ENCODE measurements at places on chromosomes 13 and 19.

GRCh38 chr19:17026706-17027534 is at the start of gene CPAMD8:
TSS of gene CPAMD8 (minus strand) at chr19:17026810. CDS start at chr19:17026642, 168 bp downstream.
- no peak for DNase-seq

GRCh38 chr19:17394891-17395415 is 957 bp upstream of the CCDC194 start:
- peak; percentile 58 for DNase-seq

GRCh38 chr19:44943801-44944249 is 1.8 kb downstream of the APOC4 start:
- DNase-seq, result no peak

- peak; percentile 39 for DNase-seq
Measured at GRCh38 chr19:47447470-47448359, 24.0 kb downstream of the SLC8A2 start.

GRCh38 chr13:45788011-45788410 is 63.5 kb downstream of the SIAH3 start:
- DNase-seq, result no peak

- DNase-seq, result no peak
Measured at GRCh38 chr13:33017323-33017929, 1.2 kb downstream of the KL start.

GRCh38 chr19:10766049-10766623 is 48.3 kb downstream of the DNM2 start:
- no peak for DNase-seq

DNA sequence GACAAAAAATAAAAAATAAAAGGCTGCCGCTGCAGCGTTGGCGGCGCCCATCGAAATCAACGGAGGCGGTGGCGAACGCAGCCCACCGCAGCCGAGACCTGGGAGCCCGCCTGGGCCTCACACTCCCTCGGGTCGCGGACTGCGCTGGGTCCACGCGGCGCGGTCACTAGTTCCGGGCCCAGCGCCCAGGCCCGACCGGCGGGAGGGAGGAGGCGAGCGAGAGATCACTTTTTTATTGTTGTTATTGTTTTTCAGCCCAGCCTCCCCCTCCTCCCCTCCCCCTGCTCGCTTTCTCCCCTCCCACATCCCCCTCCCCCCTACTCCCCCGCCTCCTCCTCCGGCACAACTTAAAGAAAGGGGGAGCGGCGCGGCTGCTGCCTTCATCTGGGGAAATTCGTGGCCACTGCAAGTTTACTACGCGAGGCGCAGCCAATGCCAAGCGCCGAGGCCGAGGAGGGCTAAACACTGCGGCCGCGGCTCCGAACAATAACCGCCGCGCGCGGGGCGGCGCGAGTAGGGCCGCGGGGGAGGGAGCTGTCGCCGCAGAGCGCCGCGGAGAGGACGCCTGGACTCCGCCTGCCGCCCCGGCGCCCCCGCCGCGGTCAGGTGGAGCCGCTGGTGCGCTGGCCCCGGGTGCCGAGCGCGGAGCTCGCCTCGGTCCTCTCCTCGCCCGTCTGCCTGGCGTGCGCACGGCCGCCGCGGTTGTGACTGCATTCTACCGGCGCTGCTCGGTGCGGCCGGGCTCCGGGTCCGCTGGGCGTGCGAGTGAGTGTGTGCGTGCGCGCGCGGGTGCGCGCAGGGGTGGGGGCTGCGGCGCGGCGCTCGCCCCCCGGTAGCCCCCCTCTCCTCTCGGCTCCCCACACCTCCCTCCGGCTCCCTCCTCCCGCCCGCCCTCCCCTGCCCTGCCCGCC is 505 bp upstream of the ZIC2 start:
- DNase-seq, result no peak

GRCh38 chr13:58165617-58166016 is 534.1 kb downstream of the PCDH17 start:
- DNase-seq, result no peak

GRCh38 chr13:91359631-91360030 is 12.1 kb downstream of the MIR17HG start:
- DNase-seq, result no peak

GRCh38 chr13:36612230-36612629 is 61.6 kb upstream of the SERTM1 start:
- no peak for DNase-seq

GRCh38 chr19:15062036-15062435 is 12.8 kb downstream of the CASP14 start:
- no peak for DNase-seq

- DNase-seq, result no peak
Measured at GRCh38 chr19:49347835-49348234, 12.6 kb downstream of the CD37 start.

GRCh38 chr19:58338825-58339558 is 12.2 kb downstream of the ZSCAN22 start:
- no peak for DNase-seq

DNA sequence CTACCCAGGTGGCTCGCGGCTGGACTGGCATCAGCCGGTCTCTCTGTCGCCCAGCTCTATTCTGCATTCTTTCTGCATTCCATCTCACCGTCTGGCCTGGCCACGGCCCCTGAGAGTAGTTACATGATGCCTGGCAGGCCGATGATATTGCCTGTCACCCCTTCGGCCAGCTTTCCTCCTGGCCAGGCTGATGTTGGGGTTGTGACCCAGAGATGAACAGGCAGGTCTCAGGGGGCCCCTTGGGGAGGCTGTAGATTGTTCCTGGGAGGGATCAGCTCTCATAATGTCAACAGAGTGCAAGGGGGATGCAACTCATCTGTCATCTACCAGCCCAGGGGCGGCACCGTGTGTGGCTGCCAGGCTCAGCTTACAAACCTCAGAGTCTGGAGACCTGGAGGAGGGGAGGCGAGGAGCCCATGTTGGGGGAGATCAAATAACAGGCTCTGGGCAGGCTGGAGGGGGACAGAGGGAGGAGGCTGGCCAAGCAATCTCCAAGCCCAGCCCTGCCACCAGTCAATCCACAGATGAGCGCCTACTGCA is 13.6 kb upstream of the FBXO17 start:
- no peak for DNase-seq

DNA sequence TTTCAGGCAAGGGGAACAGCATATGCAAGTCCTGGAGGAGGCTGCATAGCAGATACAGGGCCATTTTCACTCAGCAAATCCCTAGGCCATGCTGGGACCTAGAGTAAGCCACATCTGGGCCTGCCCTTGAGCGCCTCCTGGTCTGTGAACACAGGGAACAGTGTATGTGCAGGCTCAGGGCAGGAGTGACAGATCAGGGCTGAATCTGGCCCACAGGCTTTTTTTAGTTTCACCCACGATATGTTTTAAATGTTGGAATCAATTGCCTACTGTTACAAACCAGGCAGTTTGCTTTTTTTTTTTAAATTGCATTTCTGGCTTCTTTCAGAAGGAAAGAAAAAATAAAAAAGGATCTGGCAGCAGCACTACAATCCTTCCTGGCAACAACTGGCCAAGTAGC is 1.5 kb upstream of the TMEM145 start:
- DNase-seq, result no peak

DNA sequence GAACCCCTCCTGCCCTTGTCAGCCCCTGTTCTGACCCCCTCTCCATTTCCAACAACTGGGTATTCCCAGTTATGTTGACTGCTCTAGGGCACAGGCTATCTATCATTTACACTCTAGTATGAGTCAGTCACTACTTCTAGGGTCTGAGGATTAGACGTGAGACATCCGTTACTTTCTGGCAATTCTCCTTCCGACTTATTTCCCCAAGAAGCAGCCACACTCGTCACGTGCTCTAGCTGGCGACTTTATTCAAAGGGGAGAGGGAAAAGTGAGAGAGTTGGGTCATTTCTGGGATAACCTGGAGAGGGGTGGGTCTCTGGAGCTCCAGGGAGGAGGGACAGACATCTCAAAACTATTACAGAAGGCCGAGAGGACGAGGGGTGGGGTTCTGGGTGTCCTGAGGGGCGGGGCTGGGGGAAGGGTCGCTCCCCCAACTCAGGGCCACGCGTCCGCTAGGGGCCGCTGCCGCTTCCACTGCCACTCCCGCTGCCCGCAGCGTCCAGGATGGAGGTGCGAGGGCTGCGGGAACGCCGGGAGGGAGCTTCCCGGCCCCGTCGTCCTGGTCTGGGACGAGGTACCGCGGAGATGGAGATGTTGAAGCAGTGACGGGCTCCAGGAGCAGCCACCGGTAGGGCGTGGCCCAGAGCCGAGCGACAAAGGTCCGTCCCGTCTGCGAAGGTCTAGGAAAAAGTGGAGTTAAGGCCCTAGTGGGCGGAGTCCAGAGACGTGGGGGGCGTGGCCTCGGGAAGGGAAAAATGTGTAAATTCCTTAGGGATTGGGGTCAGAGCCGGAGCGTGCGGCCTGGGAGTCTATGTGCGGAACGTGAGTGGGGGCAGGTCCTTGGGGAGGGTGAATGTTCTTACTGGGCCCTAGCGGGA is 8.9 kb downstream of the RTBDN start:
- DNase-seq, result no peak

DNA sequence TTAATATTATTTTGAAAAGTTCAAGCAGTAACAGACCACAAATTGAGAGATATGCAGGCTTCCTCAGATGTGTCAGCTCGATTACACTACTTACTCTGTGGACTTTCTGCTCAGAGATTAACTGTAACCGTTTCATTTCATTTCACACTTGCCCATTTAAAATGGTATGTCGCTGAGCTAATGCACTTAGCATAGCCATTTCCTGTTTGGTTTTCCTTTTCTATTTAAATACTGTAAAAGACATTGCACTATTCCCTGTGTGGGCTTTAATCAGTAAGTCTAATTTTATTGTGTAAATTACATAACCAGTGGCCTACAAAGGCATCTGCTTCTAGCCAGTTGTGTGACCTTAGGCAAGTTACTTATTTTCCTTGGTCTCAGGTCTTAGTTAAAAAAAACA is 237.6 kb downstream of the LACC1 start:
- DNase-seq, result no peak

GRCh38 chr13:21344662-21345176 is 114.4 kb downstream of the ZDHHC20 start:
- peak; percentile 10 for DNase-seq

GRCh38 chr13:78777976-78778375 is 119.0 kb upstream of the OBI1 start:
- DNase-seq, result no peak

DNA sequence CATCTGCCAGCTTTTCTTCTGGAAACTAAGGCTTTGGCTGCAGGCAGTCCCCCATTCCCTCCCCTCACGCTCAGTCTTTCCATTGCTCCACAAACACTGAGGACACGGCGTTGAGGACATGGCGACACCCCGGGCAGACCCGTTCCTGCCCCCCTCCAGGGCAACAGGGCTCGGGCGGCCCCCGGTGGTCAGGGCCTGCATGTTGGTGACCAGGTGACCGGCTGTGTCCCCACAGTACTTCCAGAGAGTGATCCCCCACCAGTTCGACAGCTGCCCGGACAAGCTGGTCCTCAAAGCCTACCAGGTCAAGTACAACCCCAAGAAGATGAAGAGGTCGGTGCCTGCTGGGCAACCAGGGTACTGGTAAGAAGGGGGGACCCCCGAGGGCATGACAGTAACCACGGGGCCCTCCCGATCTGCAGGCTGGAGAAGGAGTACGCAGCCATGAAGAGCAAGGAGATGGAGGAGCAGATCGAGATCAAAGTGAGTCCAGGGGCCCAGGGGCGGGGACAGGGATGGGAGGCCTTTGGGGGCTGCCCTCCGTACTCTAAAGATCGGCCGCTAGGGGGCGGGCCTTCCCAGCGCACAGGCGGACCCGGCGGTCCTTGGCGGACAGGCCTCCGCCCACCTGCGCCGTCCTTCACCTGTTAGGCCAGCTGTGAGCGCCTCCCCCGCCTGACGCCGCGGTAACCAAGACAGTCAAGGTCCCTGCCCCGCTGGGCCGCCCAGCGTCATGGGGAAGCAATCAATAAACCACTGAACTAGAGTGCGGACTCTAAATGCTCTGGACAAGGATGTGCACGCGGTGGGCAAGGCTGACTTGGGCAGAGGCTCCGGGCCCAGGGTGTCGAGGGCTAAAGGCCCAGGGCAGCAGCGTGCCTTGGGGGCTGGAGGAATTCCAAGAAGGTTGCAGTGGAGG is 21.1 kb downstream of the PRR36 start:
- DNase-seq, result peak; percentile 38

- DNase-seq, result no peak
Measured at GRCh38 chr13:96090240-96091101, 564 bp downstream of the HS6ST3 start.

- no peak for DNase-seq
Measured at GRCh38 chr19:35449359-35450043, 1.4 kb downstream of the FFAR2 start.

GRCh38 chr19:16227837-16228636 is 30.3 kb downstream of the AP1M1 start:
- no peak for DNase-seq

GRCh38 chr19:7442423-7442822 is 46.4 kb downstream of the PEX11G start:
- no peak for DNase-seq

DNA sequence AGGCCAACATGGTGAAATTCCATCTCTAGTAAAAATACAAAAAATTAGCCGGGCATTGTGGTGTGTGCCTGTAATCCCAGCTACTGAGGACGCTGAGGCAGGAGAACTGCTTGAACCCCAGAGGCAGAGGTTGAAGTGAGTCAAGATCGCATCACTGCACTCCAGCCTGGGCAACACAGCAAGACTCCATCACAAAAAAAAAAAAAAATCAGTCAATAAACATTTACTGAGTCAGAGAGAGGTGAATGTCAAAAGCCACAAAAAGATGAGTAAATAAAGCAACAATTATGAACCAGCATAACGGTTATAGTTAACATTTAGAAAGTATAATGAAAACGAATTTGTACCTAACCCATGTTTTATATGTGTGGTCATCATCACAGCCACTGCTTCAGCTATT is 23.1 kb downstream of the PSPC1 start:
- no peak for DNase-seq

- DNase-seq, result peak; percentile 51
Measured at GRCh38 chr13:24683838-24684599, 3.8 kb downstream of the ATP12A start.

DNA sequence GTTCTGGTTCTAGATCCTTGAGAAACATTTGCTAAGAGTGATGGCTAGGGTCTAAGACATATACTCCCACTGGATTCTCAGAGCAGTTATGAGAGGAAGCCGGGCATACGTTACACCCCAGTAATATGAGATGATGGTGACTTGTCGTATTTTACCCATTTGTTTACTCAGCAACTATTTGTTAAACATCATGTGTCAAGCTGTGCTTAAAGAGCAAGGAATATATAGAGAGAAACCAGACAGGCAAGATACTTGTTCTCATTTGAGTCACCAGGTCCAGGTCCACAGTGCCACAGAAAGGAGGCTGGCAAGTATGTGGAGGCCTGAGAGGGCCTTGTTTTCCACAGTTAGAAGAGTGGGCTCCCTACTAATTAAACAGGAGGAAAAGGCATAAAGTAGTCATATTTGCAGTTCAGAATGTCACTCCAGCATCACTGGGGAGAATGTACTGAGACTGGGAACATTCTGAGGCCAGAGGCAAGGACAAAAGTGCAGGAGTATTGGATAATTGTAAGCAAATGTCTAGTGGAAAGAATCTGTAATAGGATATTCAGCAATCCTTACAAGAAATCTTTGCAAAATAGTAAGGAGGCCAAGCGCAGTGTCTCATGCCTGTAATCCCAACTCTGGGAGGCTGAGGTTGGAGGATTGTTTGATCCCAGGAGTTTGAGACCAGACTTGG is 142.2 kb downstream of the IRS2 start:
- DNase-seq, result no peak

- DNase-seq, result no peak
Measured at GRCh38 chr19:50489461-50490011, 12.9 kb upstream of the GARIN5A start.

GRCh38 chr13:113636266-113636963 is 21.6 kb downstream of the ATP4B start:
- DNase-seq, result no peak

- DNase-seq, result no peak
Measured at GRCh38 chr19:52211926-52212571, 22.2 kb downstream of the PPP2R1A start.

Data from T-helper 1 cell (primary cell).